ENCODE measurements at places on chromosomes 6 and 20. TPM values are rescaled to one million over a fixed set of nuclear protein-coding genes. Genes with fewer than 3 reads are reported as not detected.

The PRR18 gene
- total RNA-seq = not detected

The C20orf204 gene
- 2.1 TPM for total RNA-seq

The GFRAL gene
- not detected for total RNA-seq

The GRIK2 gene
- total RNA-seq = not detected

The C20orf144 gene
- 0.07 TPM for total RNA-seq

The OPRL1 gene
- 1.0 TPM for total RNA-seq

The TUBE1 gene
- total RNA-seq = 27.7 TPM

The ACSS1 gene
- 9.8 TPM for total RNA-seq

The NOX3 gene
- not detected for total RNA-seq

The TAP2 gene
- total RNA-seq = 20.1 TPM

The APOBEC2 gene
- not detected for total RNA-seq

The SCGN gene
- total RNA-seq = 0.13 TPM

The JPH2 gene
- total RNA-seq = not detected

The LY6G6F gene
- total RNA-seq = not detected

The TSHZ2 gene
- not detected for total RNA-seq

The ZSCAN16 gene
- 7.1 TPM for total RNA-seq

The NMBR gene
- not detected for total RNA-seq

Measured in thoracic aorta endothelial cell (primary cell).